Colonic mucosa (tissue), 4 donors: ENCODE measurements at places on chromosomes 6 and 20. TPM values are rescaled to one million over a fixed set of nuclear protein-coding genes. Genes with fewer than 3 reads are reported as not detected.

TSBP1 gene
- total RNA-seq: not detected

METTL24 gene
- total RNA-seq: 3.5 TPM

TMEM151B gene
- 0.19 TPM for total RNA-seq

SDC4 gene
- 70.9 TPM for total RNA-seq

SAMD5 gene
- total RNA-seq: 11.8 TPM

MACROD2 gene
- total RNA-seq: 3.2 TPM

GNAS-AS1 gene
- 0.88 TPM for total RNA-seq

SLCO4A1 gene
- 39.7 TPM for total RNA-seq

MYLIP gene
- total RNA-seq: 32.2 TPM

MROH8 gene
- total RNA-seq: 0.90 TPM

AVP gene
- total RNA-seq: not detected

ZNF133 gene
- total RNA-seq: 7.4 TPM

CALHM6 gene
- 1.5 TPM for total RNA-seq
